ENCODE measurements at places on chromosomes 12 and 14.

- no peak for DNase-seq
These were observed 14.6 kb downstream of the PSMD9 start for GRCh38 chr12:121903202-121903601.

DNA sequence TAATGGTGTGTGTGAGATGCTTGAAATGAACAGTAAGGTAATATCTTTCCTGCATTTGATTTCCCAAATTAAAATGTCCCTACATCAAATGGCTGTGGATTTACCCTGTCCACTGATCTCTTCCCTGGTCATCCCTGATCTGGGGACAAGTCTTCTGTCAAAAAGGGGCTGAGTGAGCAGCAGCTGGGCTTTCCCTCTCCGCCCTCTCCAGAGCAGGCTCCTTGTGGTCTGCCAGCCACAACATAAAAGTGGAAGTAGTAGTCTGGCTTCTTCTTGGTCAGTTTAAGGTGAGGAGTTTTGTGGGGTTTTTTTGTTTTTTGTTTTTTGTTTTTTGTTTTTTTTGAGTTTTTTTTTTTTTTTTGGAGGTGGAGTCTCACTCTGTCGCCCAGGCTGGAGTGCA is 25.2 kb upstream of the PLXNC1 start:
- no peak for DNase-seq

GRCh38 chr14:63357841-63358240 is 39.1 kb upstream of the GPHB5 start:
- DNase-seq = no peak

GRCh38 chr14:59261334-59261733 is 72.9 kb downstream of the DAAM1 start:
- DNase-seq = no peak

- DNase-seq = no peak
These were observed 164.9 kb upstream of the SLC38A2 start for GRCh38 chr12:46537387-46537955.

DNA sequence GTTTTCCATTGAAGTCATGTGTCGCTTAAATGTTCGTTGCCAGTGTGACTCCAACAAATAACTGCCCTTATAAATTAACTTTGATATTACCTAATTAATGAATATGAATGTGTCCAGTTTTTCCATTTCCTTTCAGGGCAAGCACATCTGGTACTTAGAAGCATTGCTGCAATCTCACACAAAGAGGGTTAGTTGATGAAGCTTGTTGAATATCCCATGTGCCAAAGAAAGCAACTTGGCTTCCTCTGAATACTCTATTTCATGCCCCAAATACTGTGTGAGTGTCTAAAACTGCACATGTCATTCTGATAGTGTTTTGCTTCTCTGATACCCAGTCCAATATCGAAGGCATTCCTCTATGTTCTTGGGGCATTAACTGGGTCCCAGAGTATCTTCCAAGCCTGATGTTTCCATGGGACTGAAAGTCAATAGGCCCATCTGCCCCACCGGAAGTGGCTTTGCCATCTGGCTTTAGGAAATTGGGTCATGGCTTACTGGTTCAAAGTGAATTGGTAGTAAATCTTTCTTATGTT is 75.8 kb upstream of the CNTN1 start:
- no peak for DNase-seq

DNA sequence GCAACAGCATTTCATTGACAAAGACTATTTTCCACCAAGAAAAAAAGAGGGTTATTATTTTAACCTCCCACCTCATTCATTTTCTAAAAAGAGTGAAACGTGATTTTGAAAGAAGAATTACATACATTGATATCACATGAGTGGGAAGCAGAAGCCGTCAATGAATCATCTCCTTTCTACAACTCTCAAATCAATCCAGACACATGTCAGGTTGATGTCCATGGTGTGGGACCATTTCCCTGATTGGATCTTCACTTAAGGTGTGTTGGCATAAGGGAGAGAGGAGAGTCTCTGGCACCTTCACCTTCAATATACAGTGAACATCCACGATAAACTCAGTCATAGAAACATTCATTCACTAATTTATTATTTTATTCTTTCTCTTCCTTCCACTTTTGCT is 1095.1 kb downstream of the BCL11B start:
- no peak for DNase-seq

GRCh38 chr12:76706101-76706500 is 57.8 kb upstream of the ZDHHC17 start:
- DNase-seq = no peak

DNA sequence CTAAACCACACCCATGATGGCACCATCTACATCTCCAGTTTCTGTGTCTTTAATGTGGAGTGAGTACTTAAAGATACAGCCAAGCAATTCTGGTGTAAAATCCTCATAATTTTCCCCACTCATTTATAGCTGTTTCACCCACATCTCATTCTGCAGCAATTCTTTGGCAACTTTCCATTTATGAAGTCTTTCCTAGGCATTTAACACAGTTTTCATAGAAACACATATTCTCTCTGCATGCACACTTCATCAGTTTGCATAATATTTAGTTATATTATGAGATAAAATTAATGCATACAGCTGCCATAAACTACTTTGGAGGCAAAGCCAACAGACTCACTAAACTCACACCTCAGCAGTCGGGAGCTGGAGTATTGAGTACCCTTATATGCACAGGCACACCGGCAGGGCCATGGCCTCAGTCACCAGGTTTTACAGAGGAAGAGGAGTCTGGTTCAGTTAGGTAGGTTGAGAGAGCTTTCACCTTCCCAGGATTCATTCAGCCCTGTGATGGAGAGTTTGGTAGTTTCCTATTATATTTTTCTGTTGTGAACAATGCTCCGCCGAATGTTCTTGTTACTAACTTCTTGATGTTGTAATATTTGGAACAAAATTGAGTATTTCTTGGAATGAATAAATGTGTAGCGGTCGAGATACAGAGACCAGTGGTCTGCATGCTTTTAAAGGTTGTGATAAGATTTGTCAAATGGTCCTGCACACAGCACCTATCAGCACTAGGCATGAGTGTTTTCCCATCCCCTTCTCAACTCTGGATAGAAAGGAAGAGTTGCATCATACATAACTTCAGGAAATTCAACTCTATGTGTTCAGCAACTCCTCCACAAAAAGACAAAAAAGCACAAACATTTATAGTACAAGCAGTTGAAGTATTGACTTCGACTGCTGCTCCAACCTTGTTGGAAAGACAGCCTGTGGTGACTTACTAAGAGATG is 123.5 kb downstream of the TTC8 start:
- DNase-seq = no peak

GRCh38 chr14:22821193-22822015 is 6.2 kb upstream of the SLC7A7 start:
- DNase-seq = no peak

GRCh38 chr14:62181591-62181990 is 419.4 kb downstream of the SNAPC1 start:
- no peak for DNase-seq

GRCh38 chr12:119989361-119989730 is 310 bp downstream of the BICDL1 start:
- no peak for DNase-seq

DNA sequence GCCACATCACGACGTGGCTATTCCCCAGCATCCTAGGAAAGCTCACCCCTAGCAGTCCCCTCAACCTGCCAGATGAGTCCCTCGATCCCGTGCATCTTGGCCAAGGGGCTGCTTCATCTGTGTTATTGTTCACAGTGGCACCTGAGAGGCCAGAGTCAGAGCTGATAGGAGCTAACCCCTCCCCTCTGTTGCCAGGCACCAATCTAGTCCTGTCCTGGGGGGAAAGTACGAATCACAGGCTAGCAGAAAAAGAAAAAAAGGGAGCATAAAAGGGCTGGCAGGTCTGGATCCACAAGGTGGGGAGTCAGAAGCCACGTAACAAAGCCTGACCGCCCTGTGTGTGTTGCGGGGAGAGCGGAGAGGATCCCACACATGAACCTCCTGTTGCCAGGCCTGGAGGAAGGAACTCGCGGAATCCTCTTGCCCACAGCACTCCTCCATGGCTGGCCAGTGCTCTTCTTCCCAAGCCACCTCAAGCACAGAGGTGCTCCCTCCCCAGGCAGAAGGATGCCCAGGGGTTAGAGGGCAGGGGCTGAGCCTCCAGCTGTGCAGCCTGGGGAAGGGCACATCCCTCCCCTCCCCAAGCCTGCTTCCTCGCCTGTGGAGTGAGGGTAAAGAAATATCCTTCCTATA is 91.8 kb downstream of the ITPK1 start:
- no peak for DNase-seq

- DNase-seq = no peak
These were observed 2.7 kb downstream of the PTHLH start for GRCh38 chr12:27969624-27970400.

DNA sequence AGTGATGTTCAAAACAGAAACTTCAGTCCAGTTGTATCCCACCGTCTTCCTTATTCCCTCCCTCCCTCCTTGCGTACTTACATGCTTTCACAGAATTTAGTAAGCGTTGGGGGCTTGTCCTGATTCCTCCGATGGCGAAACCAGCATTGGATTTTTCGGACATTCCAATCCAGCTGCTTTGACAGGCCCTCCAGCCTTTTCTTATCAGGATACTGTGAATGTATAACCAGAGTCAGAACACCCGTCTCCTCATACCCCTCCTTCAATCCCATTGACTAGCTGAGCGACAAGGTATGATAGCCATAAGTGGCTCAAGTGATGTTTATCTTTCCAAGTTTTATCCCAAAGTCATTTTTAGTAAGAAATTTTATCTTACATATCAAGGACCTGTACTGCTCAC is 24.2 kb downstream of the CERS5 start:
- no peak for DNase-seq

DNA sequence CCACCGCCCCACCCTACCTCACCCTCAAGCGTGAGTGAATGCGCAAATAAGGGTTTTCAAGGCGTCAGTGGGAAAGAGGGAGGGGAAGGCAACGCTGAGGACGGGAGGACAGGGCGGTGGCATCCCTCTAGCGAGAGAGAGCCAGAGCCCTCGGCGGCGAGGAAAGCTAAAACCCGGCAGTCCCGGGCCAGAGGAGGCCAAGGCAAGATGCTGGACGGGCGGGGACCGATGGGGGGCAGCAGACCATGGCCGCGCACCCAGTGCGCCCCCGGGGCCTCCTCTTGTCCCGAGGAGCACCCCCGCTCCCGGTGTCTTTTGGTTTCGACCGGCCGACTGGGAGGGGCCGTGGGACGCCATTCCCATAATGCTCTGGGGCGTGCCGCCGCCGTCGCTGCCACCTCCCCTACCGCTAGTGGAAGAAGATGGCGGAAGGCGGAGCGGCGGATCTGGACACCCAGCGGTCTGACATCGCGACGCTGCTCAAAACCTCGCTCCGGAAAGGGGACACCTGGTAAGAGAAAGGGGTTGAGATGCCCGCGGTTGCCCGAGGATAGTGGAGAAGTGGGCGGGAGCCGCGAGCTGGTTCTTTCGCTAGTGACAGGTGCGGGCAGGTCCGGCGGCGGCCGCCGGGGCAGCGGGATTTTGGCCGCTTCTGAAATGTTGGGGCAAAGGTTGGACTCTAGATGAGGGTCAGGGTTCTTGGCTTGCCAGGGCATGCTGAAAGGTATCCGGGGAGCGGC is at the start of gene USP15:
USP15 (plus strand) TSS at position 412 of the 740 bp plus-strand sequence; CDS start at position 423, 11 bp downstream.
- peak; percentile 84 for DNase-seq

DNA sequence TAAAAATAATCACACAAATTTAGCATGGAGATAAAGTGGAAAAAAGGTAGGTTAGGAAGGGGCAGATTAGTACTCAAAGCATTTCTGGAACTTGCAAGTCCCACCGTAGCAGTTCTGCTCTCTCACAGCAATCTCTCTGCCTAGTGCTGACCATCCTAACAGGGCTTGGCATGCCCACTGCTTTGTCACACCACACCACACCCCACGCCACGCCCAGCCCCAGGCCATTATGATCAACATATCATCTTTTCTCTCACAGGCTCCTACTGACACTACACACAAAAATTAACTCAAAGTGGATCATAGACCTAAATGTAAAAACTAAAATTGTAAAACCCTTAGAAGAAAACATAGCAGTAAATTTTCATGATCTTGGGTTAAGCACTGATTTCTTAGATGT is 273.7 kb downstream of the DAD1 start:
- DNase-seq = no peak

DNA sequence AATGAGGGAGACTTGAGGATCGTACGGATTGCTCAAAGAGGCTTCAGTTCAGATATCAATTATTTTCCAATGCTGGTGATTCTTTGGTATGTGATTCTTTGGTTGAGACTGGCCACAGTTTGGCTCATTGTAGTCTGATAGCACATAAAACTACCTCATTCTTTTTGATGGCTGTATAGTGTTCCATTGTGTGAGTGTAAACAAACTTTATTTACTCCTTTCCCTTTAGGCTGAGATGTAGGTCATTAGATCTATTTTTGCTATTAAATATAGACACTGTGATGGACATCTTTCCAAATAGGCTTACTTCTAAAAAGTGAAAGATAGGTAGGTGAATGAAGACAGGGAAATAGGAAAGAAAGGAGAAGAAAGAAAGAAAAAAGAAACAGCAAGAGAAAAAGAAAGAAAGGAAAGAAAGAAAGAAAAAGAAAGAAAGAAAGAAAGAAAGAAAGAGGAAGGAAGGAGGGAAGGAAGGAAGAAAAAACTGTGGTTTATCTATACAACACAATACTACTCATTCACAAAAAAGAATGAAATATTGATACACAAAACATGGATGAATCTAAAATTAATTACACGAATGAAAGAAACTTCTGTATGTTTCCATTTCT is 19.8 kb upstream of the MED13L start:
- no peak for DNase-seq

GRCh38 chr14:55951341-55952206 is 166.6 kb upstream of the PELI2 start:
- no peak for DNase-seq

DNA sequence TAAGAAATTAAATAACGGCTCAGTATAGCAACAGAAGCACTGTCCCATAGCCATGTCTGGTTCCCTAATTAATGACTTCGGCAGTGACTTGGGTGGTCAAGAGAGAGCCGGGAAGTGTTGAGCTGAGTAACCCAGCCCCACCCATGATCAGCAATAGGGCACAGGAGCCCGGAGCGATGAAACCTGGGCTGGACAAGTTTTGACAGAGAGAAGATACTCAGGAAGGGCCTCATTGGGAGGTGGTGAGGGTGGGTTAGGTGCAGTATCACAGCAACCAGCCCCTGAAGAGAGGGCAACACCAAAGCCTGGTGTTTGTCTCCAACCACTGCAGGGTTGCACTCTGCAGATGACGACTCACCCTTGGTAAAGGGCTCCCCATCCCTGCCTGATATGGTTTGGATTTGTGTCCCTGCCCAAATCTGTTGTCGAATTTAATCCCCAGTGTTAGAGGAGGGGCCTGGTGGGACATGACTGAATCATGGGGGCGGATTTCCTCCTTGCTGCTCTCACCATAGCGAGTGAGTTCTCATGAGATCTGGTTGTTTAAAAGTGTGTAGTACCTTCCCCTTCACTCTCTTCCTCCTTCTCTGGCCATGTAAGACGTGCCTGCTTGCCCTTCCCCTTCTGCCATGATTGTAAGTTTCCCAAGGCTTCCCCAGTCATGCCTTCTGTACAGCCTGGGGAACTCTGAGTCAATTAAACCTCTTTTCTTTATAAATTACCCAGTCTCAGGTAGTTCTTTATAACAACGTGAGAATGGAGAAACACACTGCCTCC is 124.9 kb upstream of the MED13L start:
- DNase-seq = no peak

DNA sequence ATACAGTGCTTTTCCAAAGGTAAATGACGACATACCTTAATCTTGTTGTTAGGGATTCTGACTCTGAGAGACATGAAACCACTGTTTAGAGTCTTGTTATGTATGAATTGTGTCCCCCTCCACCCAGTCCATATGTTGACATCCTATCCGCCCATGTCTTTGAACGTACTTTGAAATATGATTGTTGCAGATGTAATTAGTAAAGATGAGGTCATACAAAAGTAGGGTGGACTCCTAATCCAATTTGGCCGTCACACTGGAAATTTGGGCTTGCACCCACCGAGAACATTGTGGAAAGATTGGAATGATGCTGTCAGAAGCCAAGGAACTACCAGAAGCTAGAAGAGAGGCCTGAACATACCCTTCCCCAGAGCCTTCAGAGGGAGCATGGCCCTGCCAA is 62.2 kb downstream of the RGS6 start:
- no peak for DNase-seq
